ENCODE measurements at places on chromosomes 11 and 22.

DNA sequence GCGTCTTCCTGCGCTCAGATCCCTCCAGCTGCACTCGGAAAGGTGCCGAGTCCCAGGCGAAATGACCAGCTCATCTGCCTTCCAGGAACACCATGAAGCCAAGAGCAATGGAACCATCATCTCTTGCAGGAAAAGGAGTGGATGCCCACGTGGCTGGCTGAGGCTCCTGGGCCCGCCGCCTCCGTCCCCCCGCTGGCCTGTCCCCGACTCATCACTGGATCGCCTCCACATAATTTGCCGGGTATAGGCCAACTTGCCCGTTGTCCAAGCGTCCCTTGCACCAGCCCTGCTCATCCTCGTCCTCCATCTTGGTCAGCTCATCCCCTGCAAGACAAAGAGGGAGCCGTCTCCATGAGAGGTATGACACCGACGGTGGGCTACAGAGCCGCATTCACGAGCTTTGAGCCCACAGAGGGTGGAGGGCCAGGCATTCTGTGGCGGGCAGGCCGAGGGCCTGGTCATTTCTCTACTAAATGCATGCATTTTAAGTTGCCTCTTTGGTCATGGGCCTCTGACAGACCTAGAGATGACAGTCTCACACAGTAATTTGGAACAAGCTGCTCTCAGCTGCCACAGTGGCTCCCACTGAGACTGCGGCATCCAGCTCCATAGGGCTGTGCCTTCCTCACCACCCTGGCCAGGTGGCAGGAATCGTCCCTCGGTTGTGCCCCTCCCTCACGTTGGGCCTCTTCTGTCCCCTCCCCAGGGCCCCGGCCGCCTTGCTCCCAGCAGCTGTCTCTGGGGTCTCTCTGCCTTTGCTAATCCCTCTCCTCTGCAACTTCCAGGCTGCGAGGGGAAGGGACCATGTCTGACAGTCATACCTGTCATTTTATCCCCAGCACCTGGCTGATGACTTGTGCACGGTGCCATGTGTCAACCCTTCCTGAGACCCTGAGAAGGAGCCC, 14.3 kb upstream of the ARFGAP3 start:
- no peak for DNase-seq

- no peak for DNase-seq
These were observed 9.4 kb downstream of the CBX6 start for GRCh38 chr22:38862375-38863329.

- no peak for DNase-seq
These were observed 116.2 kb downstream of the NECTIN1 start for GRCh38 chr11:119612814-119613213.

GRCh38 chr11:2862395-2863275, 22.9 kb downstream of the CDKN1C start:
- DNase-seq, result peak; percentile 55

- peak; percentile 86 for DNase-seq
These were observed at the start of gene STK33 for GRCh38 chr11:8593935-8594909. TSS of gene STK33 (minus strand) at chr11:8594228. CDS start at chr11:8474905, 119,323 bp downstream.

DNA sequence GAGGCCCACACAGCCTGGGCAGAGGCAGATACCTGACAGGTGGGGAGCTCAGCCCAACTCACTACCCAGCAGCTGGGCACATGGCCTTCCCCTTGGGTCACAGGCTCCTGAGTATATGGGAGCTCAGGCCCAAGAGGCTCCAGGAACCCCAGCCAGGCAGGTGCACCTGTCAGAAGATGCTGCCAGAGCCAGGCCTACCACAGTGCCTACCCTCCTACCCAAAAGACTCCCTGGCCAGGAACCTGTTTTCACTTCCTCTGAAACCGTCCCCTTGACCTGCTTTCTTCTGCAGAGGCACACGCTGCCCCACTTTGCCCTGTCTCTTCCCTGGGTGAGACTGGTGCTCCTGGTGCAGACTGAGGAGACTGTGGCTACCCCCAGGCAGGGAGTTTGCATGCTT, 2.9 kb downstream of the CHID1 start:
- DNase-seq, result no peak

DNA sequence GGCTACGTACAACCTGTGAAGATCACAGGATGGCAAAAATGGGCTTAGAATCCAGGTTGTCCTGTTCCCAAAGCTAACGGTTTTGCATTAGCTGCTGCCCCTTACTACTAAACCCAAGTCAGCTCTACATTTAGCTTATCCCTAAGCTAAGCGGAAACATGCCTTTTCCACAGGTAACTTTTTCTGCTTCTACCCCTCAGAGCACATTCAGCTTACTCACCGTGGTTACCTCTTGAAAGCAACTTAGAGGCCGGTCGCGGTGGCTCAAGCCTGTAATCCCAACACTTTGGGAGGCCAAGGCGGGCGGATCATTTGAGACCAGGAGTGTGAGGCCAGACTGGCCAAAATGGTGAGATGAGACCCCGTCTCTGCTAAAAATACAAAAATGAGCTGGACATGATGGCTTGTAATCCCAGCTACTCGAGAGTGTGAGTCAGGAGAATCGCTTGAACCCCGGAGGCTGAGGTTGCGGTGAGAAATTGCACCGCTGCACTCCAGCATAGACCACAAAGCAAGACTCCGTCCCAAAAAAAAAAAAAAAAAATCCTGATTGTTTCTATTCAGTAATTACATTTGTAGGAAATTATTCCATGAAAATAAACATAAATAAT, 790 bp upstream of the TMEM41B start:
- DNase-seq, result no peak

GRCh38 chr11:134519788-134520187, 107.7 kb upstream of the B3GAT1 start:
- DNase-seq, result no peak

- DNase-seq, result no peak
These were observed 9.9 kb upstream of the NUP160 start for GRCh38 chr11:47857892-47858543.

- DNase-seq, result peak; percentile 74
These were observed 92.0 kb upstream of the KCNQ1OT1 start for GRCh38 chr11:2791521-2792380.

GRCh38 chr22:37335806-37336199, 53.5 kb downstream of the CYTH4 start:
- peak; percentile 32 for DNase-seq

GRCh38 chr11:77449784-77450183, 24.1 kb downstream of the PAK1 start:
- DNase-seq, result no peak

DNA sequence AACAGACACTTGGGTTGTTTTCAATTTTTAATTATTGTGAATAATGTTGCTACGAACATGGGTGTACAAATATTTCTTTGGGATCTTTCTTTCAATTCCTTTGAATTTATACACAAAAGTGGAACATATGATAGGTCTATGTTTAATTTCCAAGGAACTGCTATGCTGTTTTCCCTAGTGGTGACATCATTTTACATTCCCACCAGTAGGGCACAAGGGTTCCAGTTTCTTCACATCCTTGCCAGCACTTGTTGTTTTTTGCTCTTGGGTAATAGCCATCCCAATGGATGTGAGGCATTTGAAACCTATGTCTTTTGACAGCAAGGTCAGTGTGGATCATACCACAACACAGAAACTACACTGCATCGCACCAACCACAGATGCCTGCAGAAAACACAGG, 41.8 kb upstream of the SCN3B start:
- no peak for DNase-seq

DNA sequence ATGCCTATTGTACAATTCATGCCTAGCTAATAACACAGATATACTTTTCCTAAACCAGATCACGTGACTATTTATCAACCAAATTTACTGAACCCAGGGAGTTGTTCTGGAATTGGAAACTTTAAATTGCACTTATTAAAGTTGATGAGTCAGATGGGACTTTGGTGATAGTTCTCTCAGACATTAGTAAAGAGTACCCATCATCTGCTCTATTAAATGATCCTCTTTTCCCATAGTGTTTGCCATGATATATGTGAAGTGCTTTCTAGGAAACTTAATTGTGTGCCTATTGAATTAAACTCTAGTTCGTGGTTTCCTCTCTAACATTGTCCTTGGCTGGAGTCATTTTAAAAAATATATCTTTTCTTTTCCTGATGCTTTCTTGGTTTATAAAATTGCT, 99.0 kb downstream of the UVRAG start:
- DNase-seq, result no peak

DNA sequence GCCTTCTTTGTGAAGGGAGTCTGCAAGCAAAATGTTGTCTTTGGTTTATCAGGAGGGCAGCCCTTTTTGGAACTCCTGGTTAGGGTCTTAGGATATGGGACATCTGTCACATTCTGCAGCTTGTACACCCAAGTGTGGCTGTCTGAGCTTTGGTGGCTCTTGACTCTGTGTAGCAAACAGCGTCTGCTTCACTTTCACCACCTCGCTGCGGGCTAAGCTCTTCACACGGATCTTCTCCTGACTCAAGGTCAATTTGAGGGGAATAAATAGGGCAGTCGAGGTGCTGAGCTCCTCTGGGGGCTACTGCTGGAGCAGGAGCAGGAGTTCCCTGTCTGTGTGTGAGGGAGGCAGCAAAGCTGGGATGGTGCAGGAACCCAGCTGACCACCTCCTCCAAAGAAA, 10.6 kb downstream of the MICAL2 start:
- no peak for DNase-seq

GRCh38 chr11:111540114-111540936, at the start of gene LAYN:
TSS of gene LAYN (plus strand) at chr11:111540720. CDS start at chr11:111540844, 124 bp downstream.
- DNase-seq, result peak; percentile 78

GRCh38 chr11:121236115-121237001, 56.2 kb upstream of the SC5D start:
- no peak for DNase-seq

DNA sequence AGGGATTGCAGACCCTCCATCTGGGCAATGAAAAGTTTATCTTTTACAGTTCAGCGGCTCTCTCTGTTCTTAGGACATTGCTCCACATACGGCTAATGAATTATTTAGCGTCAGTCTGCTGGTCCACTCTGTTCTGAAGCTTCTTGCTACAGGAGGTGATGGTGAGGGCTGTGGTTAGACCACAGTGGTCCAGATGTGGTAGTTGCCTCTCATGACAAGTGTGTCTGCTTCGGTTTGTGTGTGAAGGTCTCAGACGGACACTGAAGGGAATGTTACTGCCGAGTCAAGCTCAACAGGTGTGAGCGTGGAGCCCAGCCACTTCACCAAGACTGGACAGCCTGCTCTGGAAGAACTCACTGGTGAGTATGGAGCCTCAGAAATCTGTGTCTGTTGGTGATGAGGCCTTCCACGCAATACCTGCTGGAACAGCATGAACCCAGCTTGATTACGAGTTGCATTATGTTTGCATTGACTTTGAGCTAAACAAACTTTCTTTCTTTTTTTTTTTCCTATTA, 220.8 kb downstream of the DBX1 start:
- DNase-seq, result no peak

- DNase-seq, result no peak
These were observed 53.6 kb downstream of the PTPRJ start for GRCh38 chr11:48033918-48034341.

DNA sequence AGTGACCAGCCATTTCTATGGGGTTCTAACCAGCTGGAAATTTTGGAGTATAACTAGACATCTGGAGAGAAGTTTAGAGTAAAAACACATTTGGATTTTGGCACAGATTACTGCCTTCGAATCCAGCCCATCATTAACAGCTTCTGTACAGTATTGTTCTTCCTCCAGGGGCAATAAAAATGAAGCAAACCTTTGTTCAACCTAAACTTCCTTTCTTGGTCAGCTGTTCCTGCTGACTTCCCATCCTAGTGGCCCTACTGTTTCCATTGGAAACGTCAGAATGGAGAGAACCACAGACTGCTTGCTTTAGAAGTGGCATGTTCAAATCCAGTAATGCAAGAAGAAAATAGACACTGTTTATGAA, 203.7 kb upstream of the MTMR2 start:
- DNase-seq, result no peak

DNA sequence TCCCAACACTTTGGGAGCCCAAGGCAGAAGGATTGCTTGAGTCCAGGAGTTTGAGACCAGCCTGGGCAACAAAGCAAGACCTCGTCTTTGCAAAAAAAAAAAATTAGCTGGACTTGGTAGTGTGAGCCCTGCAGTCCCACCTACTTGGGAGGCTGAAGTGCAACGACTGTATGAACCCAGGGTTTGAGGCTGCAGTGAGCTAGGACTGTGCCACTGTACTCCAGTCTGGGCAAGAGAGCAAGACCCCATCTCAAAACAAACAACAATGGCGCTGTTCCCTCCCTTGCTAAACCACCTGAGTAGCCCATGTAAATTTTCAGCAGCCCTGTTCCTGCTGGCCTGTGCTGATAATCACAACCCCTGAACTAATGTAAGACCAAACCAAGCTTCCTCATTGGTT, 3.1 kb downstream of the LAMTOR1 start:
- DNase-seq, result no peak

GRCh38 chr11:9138612-9139579, 47.5 kb upstream of the SCUBE2 start:
- DNase-seq, result no peak

DNA sequence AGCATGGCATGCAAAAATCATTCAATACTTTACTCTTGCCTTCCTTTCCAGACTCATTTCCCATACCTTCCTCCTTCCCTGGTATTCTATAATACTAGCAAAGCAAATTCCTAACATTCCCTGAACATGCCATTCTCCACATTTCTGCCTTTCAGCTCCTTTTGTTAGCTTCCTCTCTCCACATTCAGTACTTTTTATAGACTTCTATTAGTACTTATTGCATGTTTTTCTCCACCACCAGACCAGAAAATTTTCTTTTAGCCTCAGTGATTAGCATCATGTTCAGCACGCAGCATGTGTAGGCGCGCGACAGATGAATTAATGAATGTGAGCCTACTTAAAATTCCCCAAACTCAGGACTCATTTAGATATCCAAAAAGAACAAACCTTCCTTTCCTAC, 935.3 kb downstream of the DLG2 start:
- peak; percentile 3 for DNase-seq

DNA sequence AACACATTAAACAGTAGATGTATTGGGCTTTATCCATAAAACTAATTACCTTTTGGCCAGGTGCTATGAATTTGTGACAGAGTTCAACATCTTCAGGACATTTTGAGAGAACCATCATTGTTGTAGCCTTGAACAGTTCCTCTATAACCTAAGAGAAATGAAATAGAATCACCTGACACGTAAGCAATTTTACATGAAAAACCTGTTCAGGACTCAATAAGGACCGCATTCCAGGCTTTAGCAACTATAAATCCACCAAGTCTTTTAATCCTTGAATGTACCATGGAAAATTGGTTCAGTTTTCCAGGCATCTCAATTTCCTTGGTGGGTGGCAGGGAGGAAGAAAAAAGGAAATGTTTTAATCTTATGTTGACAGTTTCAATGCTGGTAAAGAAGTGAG, 60.9 kb upstream of the GAB2 start:
- no peak for DNase-seq

GRCh38 chr11:89612096-89612495, 98.0 kb upstream of the TRIM77 start:
- DNase-seq, result no peak

DNA sequence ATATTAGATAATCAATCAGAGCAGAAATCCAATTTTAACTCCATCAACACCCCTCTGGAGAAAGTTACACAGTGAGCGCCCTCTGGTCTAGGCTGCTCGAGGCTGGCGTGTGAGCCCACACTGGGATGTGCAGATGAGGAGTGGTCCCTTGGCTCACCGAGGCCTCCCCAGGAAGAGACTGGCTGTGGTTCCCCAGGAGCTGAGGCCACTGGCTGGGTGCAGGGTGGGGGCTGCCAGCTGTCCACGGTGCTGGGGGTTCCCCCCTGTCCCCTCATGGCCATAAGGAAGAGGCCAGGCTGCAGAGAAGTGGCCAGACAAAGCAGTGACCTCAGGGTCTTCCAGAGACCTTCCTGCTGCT, 750.7 kb downstream of the BRD1 start:
- no peak for DNase-seq

All from right kidney (tissue), 9 donors.